Stimulated activated CD8-positive, alpha-beta memory T cell treated with anti-CD3 and anti-CD28 coated beads, Interleukin-4, amount 100 ng/mL, for 1 hour (primary cell): ENCODE measurements at places on chromosomes 5 and 9.

- no peak for DNase-seq
Measured at GRCh38 chr5:55997742-55998351, 3.1 kb upstream of the IL6ST start.

GRCh38 chr9:123741214-123741613, 188.7 kb downstream of the DENND1A start:
- DNase-seq: no peak

DNA sequence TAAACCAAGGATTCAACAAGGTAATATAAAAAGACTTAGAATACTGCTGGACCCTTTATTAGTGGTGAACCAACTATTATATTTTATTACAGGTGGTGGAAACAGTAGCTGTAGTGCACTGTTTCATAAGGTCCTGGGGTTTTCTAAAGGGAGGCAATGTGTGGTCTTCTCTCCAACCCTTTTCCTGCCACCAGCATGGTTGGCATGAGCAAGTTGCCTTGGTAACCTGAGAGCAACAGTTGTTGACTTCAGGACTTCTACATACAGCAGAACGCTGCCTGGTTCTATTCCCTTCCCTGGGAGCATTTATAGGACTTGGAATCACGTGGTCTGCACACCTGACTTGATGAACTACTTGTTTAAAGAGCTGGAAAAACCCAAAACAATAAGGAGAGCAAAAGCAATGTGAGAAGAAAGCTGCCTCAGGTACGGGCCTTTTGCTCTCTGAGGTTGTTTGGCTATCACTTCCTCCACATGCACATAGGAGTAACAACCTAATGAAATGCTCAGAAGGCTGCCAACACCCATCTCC, 81.1 kb upstream of the RAI14 start:
- no peak for DNase-seq

- no peak for DNase-seq
Measured at GRCh38 chr9:13621872-13622564, 342.5 kb upstream of the MPDZ start.

GRCh38 chr9:77211561-77211960, 34.2 kb downstream of the VPS13A start:
- DNase-seq: no peak

- no peak for DNase-seq
Measured at GRCh38 chr5:149679876-149680809, 50.0 kb upstream of the PPARGC1B start.

DNA sequence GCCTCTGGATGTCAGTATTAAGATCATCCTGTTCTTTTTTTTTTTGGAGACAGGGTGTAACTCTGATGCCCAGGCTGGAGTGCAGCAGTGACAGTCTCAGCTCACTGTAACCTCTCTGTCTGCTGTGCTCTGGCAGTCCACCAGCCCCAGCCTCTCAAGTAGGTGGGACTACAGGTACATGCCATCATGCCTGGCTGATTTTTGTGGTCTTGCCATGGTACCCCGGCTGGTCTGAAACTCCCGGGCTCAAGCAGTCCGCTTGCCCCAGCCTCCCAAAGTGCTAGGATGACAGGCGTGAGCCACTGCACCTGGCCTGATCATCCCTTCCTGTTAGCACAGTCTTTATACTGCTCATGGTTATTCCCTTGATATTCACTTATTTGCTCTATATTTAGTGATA, 3.5 kb downstream of the KDM4C start:
- no peak for DNase-seq

DNA sequence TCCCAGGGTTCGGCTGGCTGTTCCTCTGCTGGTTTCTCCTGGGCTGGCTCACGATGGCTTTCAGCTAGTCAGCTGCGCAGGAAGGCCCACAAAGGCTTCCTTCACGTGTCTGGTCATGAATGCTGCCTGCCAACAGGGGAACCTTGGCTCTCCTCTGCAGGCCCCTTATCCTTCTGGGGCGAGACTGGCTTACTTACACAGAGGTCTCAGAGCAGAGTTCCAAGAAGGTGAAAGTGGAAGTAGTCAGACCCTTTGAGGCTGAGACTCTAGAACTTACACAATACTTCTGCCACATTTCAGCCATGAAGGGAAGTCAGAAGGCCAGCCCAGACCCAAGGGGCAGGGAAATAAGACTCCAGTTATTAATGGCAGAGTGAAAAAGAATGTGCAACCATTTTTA, 99.5 kb downstream of the LHFPL2 start:
- no peak for DNase-seq

DNA sequence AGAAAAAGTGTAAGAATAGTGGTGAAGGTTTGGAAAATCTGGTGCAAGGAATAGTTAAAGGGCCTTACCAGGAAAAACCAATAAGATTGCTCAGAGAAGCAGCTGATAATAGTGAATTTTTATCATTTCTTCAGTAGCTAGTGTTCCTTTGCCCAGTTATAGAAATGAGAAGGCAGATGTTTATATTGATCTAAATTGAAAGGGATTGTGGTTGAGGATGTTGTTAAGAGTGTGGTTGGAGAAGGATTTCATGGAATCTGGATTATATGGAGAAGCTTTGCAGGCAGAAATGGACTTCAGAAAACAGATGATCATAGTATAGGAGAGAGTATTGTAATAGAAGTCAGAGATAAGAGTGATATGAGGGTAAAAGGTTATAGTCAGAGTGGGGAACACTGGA, 102.6 kb downstream of the XRCC4 start:
- no peak for DNase-seq

DNA sequence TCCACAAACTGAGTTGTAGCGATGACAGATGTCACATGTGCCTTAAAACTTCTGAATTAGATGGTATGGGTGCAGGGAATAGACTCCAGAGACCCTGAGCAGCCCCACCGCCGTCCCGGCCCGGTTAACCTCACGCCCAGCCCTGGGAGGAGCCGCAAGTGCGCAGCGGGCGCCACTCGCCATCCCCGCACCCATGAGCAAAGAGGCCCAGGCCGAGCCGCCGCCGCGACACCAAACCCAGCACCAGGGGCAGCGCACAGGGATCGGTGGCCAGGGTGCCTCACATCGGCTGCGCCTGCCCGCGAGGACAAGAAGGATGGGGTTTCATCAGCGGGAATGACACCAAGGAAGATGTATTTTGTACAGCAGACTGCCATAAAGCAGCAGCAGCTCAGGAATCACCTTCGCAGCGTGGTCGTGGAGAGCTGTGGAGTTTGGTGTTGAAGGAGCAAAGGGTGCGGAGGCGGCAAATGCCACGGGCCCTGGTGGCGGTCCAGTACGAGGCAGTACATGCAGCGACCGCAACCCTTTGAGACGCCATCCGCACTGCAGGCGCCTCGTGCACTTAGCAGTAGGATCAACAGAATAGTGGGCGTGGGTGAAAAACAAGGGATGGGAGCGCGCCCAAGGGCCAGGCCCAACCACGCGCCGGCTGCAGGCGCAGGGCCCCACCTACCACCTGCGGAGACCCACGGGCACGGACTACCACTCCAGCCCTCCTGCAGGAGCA, 89.7 kb downstream of the ZNF366 start:
- no peak for DNase-seq

GRCh38 chr9:127876764-127877562, 512 bp downstream of the AK1 start:
- DNase-seq: no peak

DNA sequence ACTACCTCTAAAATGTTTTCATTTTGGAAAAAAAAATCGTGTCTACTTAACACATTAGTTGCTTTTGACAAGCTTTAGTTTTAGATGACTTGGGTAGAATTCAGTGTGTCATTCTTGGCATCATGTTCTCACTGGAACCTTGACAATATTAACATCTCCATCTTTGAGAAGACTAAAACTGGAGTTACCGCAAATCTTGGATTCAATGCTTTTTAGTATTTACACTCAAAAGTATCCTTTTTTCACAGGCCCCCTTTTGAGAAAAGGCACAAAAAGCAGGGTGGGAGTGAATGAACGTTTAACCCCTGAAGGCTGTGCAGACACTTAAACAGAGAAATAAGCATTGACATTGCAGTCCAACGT, 549.1 kb downstream of the CSNK1G3 start:
- DNase-seq: no peak

GRCh38 chr5:133801955-133802751, 166.3 kb downstream of the C5orf15 start:
- DNase-seq: no peak

GRCh38 chr5:119338326-119338946, 17.4 kb upstream of the TNFAIP8 start:
- DNase-seq: no peak

- no peak for DNase-seq
Measured at GRCh38 chr5:92460505-92460904, 1077.4 kb upstream of the ARRDC3 start.

GRCh38 chr5:14450018-14450524, 131.5 kb upstream of the OTULINL start:
- DNase-seq: no peak

DNA sequence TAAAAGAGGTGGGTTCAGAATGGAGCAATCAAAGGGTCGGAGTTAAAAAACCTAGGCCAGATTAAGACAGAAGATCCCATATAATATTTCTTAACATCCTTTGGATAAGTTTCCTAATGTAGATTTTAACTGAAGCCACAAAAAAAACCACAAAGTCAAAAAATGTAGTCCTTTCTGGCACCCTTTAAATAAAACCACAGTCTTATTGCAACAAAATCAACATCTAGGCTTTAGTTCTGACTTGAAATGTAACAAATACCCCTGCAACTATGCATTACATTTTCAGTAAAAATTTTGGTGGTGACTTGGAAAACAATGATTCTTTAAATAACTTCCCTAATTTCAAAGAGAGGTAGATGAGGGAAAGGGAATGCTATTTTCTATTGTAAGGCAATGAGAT, 109.2 kb downstream of the PSAT1 start:
- DNase-seq: no peak

DNA sequence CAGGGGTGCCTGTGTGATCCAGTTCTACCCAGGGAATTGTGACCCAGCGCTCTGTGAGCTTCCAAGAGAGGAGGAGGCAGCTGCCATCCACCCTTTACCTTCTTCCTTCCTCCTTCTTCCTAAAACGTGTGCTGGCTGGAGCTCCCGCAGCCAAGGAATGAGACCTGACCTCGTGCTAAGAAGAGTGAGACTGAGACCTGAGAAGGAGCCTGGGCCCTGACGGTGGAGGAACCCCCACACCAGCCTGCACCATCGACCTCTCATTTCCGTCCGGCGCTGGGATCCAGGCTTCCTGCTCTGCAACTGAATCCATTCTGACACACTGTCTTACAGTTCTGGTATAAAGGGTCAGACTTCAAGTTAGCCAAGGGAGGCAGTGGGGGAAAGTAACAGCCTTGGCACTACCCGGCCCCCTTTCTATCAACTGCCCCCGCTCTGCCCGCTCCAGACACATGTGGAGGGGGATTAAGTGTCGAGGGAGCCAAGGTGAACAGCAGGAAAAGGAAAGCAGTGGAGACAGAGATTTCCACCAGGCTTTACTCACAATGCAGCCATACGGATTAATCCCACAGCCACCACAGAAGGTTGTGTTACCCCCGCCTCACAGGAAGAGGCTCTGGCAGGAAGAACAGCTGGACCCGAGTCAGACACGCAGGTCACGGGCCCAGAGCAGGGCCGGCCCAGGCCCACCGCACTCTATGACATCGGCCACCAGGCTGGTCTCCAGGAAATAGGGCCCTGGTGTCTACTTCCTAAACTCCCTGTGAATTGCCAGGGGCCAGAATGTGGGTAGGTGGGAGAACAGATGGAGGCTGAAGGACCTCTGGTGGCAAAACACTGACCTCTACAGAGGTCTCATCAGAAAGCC, 15.8 kb downstream of the MGAT1 start:
- DNase-seq: no peak

- DNase-seq: no peak
Measured at GRCh38 chr9:127640908-127641545, 28.9 kb downstream of the STXBP1 start.

- DNase-seq: no peak
Measured at GRCh38 chr5:150621301-150621700, 19.2 kb upstream of the SYNPO start.

DNA sequence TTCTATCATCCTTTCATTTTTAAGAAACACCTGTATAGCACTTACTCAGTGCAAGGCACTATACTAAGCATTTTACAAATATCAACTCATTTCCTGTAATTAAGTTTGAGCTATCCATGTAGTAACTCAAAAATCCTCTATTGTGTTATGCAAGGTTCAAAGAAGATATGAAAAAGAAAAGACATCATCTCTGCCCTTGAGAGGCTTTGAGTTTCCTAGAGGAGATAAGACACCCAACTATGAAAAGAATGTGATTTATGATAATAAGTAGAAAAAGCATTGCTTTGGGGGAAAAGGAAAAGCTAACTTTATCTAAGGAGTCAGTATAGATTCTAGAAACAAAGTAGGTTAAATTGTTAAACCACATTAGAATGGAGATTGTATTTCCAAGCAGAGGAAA, 14.2 kb upstream of the ZNF608 start:
- no peak for DNase-seq

GRCh38 chr9:114228016-114228808, 72.9 kb downstream of the COL27A1 start:
- no peak for DNase-seq

GRCh38 chr5:67297802-67298532, 101.4 kb upstream of the CD180 start:
- no peak for DNase-seq

- DNase-seq: no peak
Measured at GRCh38 chr5:102937894-102938293, 182.0 kb downstream of the GIN1 start.

DNA sequence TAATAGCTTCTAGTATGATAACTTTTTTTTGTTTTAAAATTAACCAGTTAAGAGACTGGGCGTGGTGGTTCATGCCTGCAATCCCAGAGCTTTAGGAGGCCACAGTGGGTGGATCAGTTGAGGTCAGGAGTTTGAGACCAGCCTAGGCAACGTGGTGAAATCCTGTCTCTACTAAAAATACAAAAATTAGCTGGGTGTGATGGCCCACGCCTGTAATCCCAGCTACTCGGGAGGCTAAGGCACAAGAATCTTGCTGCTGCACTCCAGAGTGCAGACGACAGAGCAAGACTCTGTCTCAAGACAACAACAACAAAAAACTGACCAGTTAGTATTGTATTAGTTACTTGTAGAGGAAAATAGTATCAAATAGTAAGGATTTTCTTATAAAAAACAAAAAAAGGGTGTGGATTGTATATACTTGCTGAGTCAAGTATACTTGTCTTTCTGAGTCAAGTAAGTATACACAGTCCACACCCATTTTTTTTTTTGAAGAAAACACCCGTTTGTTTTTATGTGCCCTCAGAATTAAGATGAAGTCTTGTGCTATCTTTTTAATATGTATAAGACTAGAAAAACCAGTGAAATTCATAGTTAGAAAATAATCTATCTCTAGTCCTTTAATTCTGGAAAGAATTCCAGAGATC, 25.3 kb downstream of the UBAP1 start:
- DNase-seq: no peak

- no peak for DNase-seq
Measured at GRCh38 chr9:23551311-23551721, 274.7 kb downstream of the ELAVL2 start.

- DNase-seq: no peak
Measured at GRCh38 chr9:121560921-121561320, 61.3 kb upstream of the GGTA1 start.
